ENCODE measurements at places on chromosomes 6 and 20.
A peak's percentile ranks its signal among the peaks of the same experiment; 100 is the strongest.

GRCh38 chr6:106167096-106167814, 81.1 kb downstream of the PRDM1 start:
- DNase-seq, result no peak

DNA sequence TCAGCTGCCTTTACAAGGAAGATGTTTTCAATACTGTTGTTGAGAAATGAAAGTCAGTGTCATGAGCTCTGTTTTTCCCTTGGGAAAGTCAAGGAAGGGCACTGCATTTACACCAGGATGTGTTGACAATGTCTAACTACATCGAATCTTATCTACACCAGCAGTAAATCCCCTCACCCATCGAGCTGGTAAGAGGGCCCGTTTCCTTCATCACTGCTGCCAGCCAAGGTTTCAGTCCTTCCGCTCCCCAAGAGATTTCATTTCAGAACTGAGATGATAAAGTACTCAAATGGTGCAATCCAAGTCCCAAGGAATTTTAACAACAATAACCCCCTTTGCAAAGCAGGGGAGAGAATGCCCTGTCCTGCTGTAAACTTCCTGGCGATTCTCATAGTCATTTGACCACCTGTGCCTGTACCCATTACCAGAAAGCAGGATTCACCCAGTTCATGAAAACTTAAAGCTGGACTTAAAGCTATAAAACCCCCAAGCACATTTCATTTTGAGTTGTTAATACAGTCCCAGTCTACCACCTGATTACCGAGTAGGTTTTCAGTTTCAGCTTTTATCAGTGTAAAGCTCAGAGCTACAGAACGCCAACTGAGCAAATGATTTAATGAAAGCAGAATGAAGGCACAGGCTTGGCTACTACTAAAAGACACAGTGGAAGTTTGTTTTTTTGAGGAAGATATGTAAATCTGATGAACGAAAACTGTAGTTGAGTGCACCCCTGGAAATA, 122.5 kb upstream of the TAB2 start:
- DNase-seq, result no peak

DNA sequence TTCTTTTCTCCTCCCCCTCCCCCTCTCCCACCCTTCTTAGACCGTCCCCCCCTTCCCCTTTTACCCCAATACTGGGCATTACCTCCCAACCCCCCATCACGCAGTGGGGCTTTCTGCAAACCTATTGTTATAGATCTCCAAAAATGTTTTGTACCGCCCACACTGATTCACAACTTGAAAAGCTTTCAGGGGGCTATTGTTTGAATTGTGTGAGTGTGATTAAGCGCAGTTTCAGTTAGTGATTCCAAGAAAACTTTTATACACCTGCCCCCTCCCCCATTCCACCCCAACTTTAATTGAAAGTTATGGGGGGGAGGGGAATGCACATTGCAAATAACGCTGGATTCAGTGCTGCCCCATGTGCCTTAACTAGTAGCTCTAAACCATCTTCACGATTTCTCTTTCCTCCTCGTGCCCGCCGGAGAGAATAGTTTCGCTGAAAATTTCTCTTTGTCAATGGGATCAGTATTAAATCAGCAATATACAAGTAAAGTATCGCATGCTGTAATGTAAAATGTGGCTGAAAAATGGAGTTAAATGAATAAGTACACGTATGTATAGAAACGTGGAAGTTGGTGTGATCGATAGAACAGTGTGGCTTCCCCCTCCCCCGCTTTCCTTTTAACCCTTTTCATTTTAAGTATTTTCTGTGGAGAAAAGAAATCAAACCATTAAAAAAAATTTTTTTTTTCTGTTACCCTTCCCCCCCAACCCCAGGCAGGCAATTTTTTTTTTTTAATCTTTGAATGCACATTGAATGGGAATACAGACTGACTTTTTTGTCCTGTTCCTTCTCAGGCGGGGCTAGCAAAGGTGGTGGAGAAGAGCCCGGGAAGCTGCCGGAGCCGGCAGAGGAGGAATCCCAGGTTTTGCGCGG, 632 bp downstream of the LIN28B start:
- no peak for DNase-seq

DNA sequence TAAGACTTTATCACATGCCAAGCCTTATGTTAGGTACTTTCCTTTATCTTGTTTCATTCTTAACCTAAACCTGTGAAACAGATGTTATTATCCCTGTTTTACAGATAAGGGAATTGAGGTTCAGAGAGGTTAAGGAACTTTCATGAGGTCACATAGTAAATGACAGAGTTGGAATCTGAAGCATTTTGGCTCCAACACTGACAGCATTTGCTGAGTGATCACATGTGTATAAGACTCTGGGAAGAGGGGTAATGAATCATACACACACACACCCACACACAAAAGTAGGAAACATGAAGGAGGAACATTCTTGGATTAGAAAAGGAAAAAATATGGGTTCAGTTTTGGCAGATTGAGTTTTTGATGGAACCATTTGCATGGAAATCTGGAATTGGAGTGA, 212.5 kb downstream of the GJA1 start:
- no peak for DNase-seq

DNA sequence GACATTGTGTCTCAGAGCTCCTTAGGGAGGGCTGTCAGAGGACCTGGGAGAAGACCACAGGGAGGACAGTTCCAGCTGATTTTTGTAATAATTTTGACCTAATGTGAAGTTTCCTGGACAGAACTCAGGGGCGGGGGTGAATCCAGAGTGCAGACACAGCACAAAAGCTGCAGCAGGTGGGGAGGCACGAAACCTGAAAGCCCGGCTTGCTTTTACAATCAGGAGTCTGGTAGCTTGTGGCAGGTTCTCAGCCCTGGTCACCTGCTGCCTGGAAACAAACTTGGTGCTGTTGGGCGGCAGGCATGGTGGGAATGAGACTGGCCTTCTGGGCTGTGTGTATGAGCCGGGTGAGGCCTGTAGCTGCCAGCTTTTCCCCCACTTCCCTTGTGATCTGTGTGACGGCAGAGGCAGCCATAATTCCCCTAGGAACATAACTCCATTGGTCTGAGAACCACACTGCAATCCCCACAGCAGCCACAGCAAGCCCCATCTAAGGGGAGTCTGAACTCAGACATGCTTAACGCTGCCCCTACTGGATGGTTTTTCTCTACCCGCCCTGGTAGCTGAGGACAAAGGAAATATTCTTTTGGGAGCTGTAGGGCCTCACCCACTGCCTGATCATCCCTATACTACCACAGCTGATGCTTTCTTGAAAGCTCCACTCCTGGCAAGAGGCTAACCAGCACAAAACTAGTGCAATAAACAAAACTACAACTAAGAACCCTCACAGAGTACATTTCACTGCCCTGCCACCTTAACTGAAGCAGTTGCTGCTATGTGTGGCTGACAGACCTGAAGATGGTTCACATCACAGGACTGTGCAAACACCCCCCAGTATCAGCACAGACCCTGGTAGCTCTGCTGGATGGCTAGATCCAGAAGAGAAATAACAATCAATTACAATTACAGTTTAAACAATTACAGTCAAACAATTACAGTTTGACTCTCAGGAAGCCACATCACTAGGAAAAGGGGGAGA, 1055.1 kb upstream of the GJE1 start:
- DNase-seq, result peak; percentile 11

DNA sequence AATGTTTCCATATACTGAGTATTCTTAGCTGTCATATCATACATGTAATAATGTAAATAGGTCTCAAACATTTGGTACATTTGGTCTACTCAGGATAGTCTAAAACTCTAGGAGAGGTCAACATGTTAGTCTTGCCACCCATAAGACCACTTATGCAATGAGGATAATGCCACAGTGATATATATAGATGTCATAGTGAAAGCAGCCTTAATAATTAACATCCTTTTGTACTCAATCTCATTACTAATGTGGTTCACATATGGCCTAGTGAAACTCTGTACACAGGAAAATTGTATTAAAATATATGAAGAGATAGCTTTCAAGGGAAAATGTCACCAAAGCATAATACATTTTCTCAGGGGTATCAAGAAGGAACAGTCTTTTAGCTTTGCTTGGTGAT, 577.9 kb downstream of the TFAP2B start:
- DNase-seq, result no peak

DNA sequence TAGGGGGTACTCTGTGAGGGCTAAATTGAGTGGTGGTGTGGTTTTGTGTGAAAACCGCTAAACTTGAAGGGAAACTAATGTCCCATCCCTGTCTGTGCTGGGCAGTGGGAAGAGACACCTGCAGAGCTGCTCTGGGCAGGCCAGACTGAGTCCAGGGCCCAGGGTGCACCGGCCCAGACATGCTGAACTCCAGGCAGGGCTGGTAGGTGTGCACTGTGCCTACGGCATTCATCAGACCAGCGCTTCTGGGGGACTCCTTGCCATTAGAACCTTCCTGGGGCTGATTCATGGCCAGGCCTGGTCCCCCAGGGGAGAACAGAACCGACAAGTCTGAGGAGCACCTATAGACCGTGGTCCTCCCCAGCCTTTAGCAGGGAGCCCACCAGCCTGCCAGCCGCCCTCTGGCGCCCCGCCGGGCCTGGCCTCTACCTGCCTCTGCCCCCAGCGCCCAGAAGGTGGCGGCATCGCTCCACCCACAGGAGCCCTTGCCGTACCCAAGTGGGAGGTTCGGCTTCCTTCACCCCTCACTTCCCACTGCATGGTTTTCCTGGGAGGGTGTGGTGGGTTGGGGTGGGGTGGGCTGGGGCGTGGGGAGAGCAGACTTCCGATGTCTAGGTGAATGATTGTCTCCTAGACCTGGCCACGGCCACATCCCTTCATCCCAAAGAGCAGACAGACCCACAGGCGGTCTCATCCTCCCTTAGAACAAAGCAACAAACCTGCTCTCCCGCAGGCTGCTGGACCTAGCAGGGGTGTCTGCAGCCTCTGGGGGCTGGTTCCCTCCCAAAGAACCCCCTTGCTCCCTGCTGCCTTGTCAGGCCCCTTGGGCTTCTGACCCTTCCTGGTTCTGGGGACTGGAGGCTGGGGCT, 15.5 kb downstream of the CCDC167 start:
- peak; percentile 60 for DNase-seq

DNA sequence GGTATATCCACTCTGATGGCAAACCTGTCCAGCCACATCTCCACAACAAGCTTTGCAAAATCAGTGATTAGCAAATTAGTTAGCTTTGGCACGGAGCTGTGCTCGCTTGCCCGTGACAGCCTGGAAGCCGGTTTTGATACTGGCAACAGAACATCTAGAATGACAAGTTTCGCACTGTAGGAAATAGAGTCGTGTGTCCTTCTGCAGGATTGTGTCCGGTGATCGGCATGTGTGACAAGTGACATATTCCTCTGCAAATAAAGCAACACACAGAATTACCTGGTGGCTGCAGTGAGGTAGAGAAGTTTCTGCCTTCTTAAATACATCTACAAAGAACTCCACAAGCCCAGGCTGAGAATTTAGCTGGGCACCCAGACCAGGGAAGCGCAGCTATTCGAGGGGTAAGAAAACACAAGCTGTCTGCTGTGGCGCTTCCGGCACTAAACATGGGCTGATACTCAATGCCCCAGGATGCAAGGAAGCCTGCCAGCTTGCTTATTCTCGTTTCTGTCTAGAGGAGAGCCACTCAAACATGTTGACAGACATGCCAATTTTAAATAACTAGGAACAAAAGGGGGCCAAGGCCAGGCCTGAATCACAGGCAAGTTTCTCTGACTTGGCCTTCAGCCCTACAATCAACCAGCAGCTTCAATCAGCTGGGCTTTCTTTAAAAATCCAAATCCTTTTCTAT, 22.2 kb downstream of the EIF2S2 start:
- no peak for DNase-seq

GRCh38 chr20:1815502-1816085, 79.6 kb upstream of the SIRPA start:
- DNase-seq, result no peak

All from small intestine (tissue), 16 donors.